ENCODE measurements at places on chromosomes 7 and 10. TPM values are rescaled to one million over a fixed set of nuclear protein-coding genes. Genes with fewer than 3 reads are reported as not detected.
A peak's percentile ranks its signal among the peaks of the same experiment; 100 is the strongest.

- DNase-seq, result no peak
These were observed 244.2 kb downstream of the DPP6 start for GRCh38 chr7:154296443-154296842.

DNA sequence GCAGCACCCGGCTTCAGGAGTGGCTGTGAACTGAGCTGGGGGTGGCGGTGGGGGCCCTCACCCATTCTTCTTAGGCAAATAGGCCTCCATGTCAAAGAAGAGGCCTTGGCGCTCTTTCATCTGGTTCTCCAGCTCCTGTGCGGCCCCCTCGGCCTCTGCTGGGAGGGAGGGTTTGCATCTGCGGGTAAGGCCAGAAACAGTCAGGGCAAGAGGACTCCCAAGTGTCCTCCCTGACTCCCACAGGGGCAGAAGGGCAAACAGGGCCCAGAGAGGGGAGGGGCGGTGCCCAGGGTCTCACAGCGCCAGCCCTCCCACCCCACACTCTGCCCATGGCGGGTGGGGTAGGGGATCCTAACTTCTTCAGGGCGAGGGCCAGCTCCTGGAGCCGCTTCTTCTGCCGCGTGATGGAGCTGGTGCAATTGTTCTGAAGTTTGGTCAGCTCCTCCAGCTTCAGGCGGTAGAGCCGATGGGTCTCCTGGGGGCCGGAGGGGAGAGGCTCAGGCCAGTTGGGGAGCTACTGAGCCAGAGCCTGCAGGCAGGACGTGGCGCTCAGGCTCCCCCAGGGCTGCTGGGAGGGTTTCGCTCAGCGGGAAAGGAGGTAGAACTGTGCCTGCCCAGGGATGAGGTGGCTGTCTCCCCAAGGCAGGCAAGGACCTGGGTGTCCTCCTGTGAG, 2.2 kb downstream of the TMEM120A start:
- no peak for DNase-seq

Gene CCDC172
- polyA plus RNA-seq, result not detected

GRCh38 chr7:120060875-120061274, 212.1 kb upstream of the KCND2 start:
- DNase-seq, result no peak

- DNase-seq, result no peak
These were observed 3.2 kb upstream of the VGF start for GRCh38 chr7:101168412-101169049.

Gene HGF
- polyA plus RNA-seq, result not detected

Gene DENND11
- polyA plus RNA-seq, result 16.4 TPM

GRCh38 chr7:17448479-17449423, 150.3 kb downstream of the AHR start:
- DNase-seq, result no peak

Gene SMO
- polyA plus RNA-seq, result not detected

Gene AKR1C2
- polyA plus RNA-seq, result not detected

Gene CDC14C
- polyA plus RNA-seq, result not detected

Gene CTTNBP2
- polyA plus RNA-seq, result not detected

DNA sequence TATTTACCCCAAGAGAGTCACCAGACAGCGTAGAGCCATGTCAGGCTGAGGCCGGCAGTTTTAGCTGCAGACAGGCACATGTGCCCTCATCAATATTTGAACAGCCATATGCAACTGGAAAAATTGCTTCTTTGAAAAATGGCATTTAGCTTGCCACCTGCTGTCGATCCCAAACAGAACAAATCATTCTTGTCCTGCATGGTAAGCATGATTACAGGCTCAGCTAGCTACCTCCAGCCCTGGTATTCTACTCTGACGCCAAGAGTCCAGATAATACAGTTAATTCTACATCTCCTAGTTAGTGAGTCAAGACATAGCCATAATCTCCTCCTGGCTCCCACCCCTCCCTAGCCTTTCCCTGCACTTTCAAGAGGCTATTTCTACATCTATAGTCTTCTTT, 7.7 kb downstream of the CREB3L2 start:
- no peak for DNase-seq

Gene GARIN1A
- 0.09 TPM for polyA plus RNA-seq

Gene UCMA
- polyA plus RNA-seq, result not detected

- no peak for DNase-seq
These were observed 63.3 kb upstream of the KMT2E start for GRCh38 chr7:104950754-104951153.

- DNase-seq, result no peak
These were observed 212.7 kb upstream of the KCND2 start for GRCh38 chr7:120060281-120060680.

- DNase-seq, result no peak
These were observed 471 bp downstream of the MGMT start for GRCh38 chr10:129467359-129468064.

Gene NUTM2E
- polyA plus RNA-seq, result not detected

DNA sequence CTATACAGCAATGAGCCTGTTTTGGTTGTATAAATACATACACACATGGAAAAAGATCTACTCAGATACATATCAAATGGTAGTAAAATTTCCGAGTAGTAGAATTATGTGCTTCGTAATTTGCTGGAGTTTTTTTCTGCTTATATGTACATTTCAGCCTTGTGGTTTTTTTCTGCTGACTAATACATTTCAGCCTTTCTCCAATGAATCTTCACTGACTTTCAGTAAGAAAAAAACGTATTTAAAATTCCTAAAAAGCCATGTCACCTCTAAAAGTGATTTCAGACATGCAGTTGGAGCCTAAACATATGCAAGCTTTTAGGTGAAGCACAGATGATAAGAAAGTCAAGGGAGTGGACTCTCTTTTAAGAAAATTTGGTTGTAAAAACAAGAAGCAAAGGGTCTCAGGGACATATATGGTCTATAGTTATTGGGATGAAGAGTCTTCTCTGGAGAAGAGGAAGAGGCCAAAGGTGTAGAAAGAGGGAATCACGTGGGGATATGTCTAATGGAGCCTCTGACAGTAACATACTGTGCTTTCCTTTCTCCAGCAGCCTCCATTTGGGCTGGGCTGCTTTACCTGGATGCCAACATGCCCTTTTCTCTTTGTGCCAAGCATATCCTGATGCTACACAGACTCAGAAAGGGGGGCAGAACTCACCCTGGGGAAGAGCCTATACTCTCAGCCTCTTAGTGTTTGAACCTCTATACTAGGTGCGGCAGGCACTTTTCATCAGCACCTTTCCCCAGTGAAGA, 2.4 kb downstream of the AMPH start:
- DNase-seq, result no peak

GRCh38 chr7:140082770-140083169, 20.0 kb upstream of the PARP12 start:
- DNase-seq, result no peak

GRCh38 chr10:66931340-66931948, 5.6 kb downstream of the LRRTM3 start:
- no peak for DNase-seq

- no peak for DNase-seq
These were observed 15.9 kb downstream of the ZNF3 start for GRCh38 chr7:100065452-100066186.

Gene CHAT
- not detected for polyA plus RNA-seq

Gene AOAH
- polyA plus RNA-seq, result 40.5 TPM

Gene WDR86
- polyA plus RNA-seq, result 0.67 TPM

DNA sequence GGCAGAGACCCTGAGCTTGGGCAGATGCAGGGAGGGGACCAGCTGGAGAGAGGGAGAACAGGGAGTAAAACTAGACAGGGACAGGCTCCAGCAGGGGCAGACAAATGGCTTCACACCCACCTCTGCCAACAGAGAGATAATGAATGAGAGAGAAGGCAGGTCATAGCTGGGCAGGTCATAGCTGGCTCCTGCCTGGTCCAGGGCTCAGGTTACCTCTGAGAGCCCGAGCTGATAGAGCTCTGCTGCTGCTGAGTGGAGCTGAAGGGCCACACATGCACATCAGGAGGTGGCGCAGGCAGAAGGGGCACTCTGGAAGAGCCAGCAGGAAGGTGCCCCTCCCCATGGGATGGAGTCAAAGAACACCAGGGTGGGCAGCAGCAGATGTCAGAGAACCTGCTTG, 154.2 kb downstream of the GFRA1 start:
- DNase-seq, result no peak

GRCh38 chr7:80722616-80723195, 84.3 kb downstream of the CD36 start:
- no peak for DNase-seq

DNA sequence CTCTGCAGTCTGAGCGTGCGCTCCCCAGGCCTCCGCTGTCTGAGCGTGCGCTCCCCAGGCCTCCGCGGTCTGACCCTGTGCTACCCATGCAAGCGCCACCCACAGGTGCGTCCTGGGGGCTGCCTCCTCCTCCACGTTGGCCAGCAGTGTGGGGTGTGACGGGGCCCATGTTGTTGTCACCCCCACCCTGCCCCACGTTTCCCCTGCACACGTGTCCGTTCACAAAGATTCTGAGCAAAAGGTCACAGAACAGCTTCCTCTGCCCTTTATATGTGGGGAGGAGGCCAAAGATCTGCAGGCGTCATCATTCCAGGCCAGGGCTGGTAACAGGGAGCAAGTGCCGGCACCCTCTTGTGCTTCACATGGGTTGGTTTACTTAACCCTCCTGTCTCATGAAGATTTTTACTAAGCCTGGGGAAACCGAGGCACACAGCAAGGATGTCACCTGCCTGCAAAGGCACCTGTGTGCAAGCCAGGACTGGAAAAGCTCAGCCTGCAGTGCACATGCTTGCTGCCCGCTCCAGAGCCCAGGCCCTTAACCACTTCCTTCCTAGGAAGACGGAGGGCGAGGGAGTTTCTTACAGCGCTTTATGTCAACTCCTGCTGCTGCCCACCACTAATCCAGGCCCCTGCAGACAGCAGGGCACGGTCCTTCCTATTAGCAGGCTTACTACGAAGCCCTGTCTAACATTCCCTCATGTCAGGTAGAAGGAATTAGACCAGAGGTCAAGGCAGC, 4.8 kb downstream of the GPR146 start:
- peak; percentile 65 for DNase-seq

- no peak for DNase-seq
These were observed 140.1 kb downstream of the ACTR3B start for GRCh38 chr7:152899548-152900109.

- no peak for DNase-seq
These were observed 107.0 kb upstream of the BTBD16 start for GRCh38 chr10:122164023-122164601.

DNA sequence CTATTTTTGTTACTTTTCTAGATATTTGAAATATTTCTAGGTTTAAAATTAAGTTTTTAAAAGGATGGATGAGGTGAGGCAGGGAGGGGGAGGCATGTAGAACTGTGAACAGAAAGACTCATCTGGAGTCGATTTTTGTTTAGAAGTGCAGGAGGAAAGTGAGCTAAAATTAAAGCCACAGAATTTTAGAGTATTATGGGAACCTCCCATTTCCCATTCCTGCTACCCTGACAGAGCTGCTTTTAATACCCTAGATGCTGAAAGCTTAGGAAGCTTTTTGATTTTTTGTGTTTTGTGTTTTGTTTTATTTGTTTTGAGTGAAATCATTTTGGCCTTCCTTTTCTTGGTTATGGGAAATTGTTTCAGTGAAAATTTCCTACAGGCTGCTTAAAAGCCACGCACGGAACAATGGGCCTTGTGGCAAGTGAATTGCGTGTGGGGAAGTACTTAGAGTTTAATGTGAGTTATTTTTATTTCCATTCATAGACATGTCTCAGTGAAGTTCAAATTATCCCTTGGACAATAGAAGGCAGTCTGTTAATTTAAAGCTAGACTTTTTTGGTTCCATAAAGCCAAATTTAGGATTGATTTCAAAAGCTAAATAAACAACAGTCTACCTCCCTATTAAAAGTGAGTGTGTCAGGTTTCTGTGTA, 102.0 kb upstream of the HDAC9 start:
- no peak for DNase-seq

DNA sequence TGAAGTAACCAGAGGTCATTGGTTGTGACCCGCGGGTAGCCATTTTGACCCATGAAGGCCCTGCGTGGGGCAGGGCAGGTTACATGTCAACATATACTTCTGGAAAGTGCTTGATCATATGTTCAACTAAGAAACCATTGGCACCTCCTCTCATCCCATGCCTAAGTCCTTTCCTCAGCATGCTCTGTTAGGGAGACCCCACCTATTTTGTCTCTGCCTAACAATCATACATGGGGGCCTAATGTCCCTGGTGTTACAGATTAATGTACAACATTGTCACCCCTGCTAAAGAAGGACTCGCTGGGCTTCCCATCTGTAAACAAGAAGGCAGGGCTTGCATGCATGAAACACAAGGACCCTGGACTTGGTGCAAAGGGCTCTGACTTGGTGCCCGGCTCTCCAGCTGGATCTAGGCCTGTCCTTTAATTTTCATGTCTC, 133.7 kb upstream of the TNS3 start:
- DNase-seq, result no peak

Gene ELAPOR2
- 0.96 TPM for polyA plus RNA-seq

DNA sequence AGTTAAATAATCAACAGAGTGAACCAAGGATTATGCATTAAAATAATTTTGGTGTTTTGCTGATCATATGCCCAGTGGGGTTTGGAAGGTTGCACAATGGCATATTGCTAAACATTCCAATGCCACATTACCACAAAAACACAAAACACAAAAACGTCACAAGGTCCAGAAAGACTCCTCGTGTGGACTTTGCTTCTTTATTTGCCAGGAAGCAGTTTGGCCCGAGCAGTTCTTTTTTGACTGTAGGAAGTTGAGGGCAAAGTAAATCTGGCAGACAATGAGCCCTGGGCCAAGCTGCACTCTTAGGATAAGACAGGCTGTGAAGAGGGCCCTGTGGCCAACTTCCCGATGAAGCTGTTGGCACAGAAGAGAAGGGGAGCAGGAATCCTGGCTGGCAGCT, 39.2 kb upstream of the SLC35B4 start:
- no peak for DNase-seq

- DNase-seq, result no peak
These were observed 32.0 kb downstream of the KDM7A start for GRCh38 chr7:140144821-140145220.

DNA sequence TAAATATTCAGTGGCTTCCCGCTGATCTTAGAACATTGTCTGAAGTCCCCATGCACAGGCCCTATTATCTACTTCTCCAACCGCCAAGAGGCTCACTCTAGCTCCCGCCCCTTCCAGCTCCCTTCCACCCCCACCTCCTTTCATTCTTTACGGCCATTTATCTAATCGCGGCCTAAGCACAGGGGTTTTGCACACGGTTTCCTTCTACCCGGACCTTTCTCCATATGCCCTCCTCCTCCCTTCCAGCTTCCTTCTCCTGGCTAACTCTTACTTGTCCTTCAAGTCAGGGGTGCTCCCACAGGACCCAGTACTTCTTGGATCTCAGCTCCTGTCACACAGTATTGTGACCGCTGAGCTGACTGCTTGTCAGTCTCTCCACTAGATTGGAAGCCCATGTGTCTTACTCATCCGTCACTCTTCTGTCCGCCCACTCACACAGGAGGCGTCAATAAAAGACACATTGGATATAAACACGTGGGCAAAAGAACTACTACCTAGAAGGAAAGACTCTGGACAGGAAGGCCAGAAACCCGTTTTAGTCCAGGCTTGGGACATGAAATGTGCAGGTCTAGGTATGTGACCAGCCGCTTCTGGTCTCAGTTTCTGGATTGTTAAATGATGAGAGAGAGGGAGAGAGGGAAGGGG, 20.2 kb upstream of the HPS1 start:
- DNase-seq, result no peak

Gene ZNF37A
- polyA plus RNA-seq, result 1.9 TPM

Gene CALY
- polyA plus RNA-seq, result 0.26 TPM

Gene PRTFDC1
- 0.94 TPM for polyA plus RNA-seq
